ENCODE measurements at places on chromosomes 6 and 20. TPM values are rescaled to one million over a fixed set of nuclear protein-coding genes. Genes with fewer than 3 reads are reported as not detected.

CASS4 gene
- 2.3 TPM for total RNA-seq

GRCh38 chr20:54189630-54190029, 15.8 kb upstream of the CYP24A1 start:
- DNase-seq = no peak

- DNase-seq = peak; percentile 70
Measured at GRCh38 chr20:38094373-38094891, 60.9 kb downstream of the RPRD1B start.

DNA sequence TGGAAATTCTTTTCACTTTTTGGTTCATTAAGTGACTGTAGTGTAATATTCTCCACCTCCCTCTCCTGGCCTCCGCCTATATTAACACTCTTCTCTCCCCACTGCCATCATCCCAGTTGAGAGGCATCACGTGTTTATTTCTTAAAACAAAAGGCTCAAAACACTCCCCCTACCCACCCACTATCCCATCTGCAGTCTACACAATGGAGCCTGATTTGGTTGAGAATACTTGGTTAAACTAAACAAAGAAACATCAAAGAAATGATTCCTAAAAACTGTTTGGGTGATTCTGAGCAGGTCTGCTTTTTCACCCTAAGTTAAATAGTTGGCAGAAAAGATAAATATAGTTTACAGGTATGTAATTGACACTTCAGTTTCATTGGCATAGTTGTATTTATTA, 5.9 kb downstream of the TFAP2B start:
- DNase-seq = no peak

DNA sequence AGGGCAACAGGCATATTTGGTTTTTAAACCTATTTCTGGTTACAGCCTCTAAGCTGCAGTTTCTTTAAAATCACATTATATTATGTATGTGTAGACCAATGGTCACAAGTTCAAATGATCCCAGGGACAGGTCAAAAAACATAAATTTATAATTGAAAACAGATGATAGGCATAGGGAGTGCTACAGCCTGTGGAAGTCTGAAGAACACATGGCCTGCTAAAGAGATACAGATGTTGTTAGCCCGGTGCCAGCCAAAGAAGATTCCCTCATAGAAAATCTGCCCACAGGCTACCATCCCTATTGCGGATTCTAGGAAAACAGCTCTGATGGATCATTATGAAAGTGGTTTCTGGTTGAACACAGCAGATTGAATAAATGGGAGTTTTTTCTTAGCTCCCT, 65.3 kb downstream of the NRSN1 start:
- DNase-seq = no peak

RRAGD gene
- 3.8 TPM for total RNA-seq

- peak; percentile 89 for DNase-seq
Measured at GRCh38 chr20:39853636-39854035, 835.4 kb downstream of the MAFB start.

C4A gene
- 3.8 TPM for total RNA-seq

ALDH5A1 gene
- total RNA-seq = 3.7 TPM

TREML2 gene
- total RNA-seq = not detected

EPM2A gene
- 6.2 TPM for total RNA-seq

DNA sequence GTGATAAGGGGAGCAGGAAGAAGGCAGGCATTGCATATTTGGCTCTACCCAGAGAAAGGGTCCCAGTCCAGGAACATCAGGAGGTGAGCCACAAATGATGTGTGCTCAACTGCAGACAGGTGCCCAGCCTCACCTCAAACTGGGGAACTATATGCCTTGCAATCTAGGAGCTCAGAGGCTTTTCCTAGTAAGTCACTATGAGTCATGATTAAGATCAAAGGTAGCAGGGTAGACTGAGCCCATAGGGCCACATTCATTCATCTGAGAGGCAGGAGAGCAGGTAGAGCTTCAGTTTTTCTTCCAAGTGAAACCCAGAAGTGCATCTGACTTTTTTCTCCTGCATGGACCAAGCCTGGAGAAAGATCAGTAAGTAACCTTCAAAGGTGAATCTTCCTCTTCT, 31.3 kb downstream of the MARCKS start:
- no peak for DNase-seq

DNA sequence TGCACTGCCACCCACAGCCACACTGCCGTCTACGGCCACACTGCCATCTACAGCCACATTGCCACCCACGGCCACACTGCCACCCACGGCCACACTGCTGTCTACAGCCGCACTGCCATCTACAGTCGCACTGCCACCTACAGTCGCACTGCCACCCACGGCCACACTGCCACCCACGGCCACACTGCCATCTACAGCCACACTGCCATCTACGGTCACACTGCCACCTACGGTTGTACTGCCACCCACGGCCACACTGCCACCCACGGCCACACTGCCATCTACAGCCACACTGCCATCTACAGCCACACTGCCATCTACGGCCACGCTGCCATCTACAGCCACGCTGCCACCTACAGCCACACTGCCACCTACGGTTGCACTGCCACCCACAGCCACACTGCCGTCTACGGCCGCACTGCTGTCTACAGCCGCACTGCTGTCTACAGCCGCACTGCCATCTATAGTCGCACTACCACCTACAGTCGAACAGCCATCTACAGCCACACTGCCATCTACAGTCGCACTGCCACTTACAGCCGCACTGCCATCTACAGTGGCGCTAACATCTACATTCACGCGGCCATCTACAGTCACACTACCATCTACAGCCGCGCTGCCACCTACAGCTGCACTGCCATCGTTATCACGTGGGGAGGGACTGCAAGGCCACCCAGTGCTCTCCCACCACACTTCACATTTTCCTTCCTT, 154.6 kb upstream of the AFDN start:
- DNase-seq = no peak

GRCh38 chr6:35739645-35740524, 3.1 kb downstream of the ARMC12 start:
- no peak for DNase-seq

CNBD2 gene
- total RNA-seq = 2.1 TPM

- no peak for DNase-seq
Measured at GRCh38 chr20:62814060-62814708, 2.7 kb upstream of the COL9A3 start.

DNA sequence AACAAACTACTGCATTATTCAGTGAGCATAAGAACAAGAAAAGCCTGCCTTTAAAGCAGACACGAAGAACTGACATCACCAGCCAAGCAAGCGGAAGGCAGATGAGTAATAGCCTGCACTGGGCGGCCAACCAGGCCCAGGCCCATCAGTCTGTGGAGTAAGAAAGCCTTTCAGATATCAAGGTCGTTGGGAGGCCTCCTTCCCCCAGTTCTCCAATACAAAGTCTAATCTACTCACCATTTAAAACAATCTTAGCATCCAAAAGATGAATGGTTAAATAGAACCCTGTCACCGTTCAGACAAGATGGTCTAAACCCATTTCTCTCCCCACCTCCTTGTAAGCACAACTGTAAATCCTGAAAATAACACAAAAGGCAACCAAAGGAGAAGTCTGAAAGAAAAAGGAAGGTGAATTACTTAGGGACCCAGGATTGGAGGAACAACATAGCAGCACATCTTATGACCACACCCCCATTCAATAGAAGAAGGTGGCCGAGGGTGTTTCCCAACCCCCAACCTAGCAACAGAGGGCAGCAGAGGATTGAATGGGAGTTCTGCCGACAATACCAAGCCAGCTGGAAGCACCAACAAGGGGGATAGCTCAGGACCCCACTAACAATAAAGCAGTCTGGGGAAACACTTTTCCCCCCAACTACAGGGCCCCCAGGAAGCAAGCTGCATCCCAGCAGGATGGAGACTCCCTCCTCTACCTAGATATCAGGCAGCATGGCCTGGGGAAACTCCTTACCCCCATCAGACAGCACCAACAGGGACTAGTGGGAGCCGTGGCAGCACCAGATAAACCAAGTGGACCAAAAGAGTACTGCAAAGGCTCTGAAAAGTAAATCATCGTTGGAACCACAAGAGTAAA, 67.9 kb downstream of the ZHX3 start:
- peak; percentile 88 for DNase-seq

DNA sequence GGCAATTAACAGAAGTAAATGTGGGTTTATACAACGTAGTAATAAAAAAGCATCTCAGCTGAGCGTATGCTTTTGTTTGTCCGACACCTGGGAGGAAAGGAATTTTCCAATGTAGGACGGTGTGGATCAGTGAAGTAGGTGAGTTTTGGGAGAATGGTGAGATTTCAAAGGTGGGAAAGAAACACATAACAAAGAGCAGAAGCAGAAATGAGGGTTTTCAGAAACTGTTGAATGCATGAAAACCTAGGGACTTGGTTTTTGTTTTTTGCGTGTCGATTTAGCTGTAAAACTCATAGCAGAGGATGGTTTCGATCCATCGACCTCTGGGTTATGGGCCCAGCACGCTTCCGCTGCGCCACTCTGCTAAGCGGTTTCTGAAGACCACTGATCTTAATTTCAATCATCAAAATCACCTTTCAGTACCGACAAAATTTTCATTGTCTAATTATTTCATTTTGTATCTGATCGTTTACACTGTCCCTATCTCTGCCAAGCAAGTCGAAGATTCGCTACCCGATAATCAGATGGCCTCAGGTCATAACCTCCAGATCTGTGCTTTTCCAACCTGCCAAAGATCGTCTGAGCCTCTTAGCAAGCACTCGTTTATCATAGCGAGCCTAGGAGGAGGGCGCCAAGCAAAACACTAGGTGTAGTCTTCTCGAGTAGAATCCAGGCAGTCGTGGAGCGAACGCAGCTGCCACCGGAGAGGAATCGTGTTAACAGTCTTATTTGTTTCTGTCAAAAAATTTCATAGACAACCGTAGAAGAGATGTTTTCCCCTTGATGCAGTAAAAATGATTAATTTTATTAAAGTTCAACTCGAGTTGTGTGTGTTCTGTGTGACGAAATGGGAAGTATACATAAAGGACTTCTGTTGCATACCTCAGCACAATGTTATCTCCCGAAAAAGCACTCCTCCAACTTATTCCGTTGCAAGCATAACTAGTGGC, 20.9 kb upstream of the POM121L2 start:
- peak; percentile 55 for DNase-seq

UNC5CL gene
- 0.27 TPM for total RNA-seq

DNA sequence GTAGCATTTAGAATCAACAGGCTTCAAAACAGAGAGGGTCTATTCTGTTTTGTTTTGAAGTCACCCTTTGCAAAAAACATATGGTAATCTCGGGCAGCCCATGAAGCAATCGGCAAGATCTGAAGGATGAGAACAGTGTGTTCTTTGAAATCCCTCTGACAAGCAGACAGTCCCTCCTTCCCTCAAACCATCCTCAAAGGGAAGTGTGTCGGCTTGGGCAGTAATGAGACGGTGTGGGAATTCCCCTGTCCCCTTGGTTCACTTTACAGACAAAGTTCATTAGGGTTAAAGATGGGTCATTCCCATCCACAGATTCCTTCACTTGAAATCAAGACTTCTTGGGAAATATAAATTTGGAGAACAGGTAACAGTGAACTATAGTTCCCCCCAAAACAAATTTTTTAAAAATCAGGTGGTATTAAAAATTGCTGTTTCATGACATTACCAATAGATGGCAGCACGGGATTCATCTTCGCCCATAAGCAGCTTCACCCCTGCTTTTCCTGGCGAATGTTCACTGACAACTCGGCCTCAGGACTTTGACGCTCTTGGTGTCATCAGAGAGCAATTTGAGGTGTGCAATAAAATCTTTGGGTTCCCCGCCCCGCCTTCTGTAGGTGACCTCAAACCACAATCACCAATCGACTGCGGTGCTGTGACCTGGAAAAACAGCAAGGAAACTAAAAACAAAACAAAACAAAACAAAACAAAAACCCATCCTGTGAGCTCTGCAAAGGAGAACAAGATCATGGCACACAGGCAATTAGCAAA, 159.3 kb upstream of the TNFAIP3 start:
- peak; percentile 79 for DNase-seq

PRKN gene
- total RNA-seq = 1.5 TPM

GRCh38 chr20:38032585-38033329, 499 bp downstream of the TTI1 start:
- peak; percentile 6 for DNase-seq

- no peak for DNase-seq
Measured at GRCh38 chr6:30272032-30272431, 54.7 kb upstream of the TRIM39 start.

VWA7 gene
- 0.54 TPM for total RNA-seq

BNIP5 gene
- total RNA-seq = not detected

ENPP4 gene
- total RNA-seq = 5.7 TPM

BICRAL gene
- 5.9 TPM for total RNA-seq

GRCh38 chr6:9878535-9878934, 536.3 kb downstream of the TFAP2A start:
- no peak for DNase-seq

DNA sequence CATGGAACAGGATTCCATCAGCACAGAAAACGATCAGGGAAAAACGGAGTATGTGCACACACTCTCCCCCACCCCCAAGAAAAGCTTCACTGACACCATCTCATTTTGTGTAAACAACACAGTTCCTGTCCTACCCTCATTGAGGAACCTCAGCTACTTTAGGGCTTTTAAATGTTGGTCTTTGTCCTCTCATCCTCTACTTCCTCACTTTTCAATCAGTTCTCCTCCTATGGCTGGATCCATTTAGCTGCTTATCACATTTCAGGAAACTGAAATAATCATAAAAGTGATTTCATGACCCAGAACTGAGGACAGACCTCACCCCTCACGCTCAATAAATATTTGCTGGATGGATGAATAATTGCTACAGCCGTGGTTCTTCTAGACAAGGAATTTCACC, 33.1 kb upstream of the PNRC1 start:
- no peak for DNase-seq

- no peak for DNase-seq
Measured at GRCh38 chr6:102742028-102742427, 1348.5 kb downstream of the GRIK2 start.

DNA sequence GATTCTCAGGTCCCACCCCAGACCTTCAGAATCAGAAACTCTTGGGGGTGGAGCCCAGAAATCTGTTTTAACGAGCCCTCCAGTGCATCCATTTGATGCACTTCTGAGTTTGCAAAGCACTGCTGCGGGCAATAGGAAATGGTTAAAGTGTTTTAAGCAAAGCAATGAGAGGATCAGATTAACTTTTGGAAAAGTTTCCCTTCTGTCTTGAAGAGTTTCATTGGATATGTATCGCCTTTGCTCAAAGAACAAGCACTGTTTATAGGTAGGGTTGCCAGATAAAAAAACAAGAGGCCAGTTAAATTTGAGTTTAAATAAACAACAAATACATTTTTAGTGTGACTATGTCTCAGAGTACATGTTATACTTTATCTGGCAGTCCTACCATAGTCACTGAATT, 226.0 kb downstream of the BMP7 start:
- no peak for DNase-seq

SH3BGRL2 gene
- 14.1 TPM for total RNA-seq

BMP6 gene
- 2.8 TPM for total RNA-seq

GRCh38 chr6:167350731-167351655, 26.1 kb downstream of the TTLL2 start:
- peak; percentile 30 for DNase-seq

GRCh38 chr6:18019539-18020534, 32.4 kb upstream of the KIF13A start:
- DNase-seq = no peak

GRCh38 chr20:11128220-11128718, 454.5 kb upstream of the JAG1 start:
- no peak for DNase-seq

PSORS1C1 gene
- 8.8 TPM for total RNA-seq
